Activated CD8-positive, alpha-beta memory T cell treated with anti-CD3 and anti-CD28 coated beads, Interleukin-2, amount 50 U/mL, for 4 hours (primary cell): ENCODE measurements at places on chromosomes 6 and 20.

DNA sequence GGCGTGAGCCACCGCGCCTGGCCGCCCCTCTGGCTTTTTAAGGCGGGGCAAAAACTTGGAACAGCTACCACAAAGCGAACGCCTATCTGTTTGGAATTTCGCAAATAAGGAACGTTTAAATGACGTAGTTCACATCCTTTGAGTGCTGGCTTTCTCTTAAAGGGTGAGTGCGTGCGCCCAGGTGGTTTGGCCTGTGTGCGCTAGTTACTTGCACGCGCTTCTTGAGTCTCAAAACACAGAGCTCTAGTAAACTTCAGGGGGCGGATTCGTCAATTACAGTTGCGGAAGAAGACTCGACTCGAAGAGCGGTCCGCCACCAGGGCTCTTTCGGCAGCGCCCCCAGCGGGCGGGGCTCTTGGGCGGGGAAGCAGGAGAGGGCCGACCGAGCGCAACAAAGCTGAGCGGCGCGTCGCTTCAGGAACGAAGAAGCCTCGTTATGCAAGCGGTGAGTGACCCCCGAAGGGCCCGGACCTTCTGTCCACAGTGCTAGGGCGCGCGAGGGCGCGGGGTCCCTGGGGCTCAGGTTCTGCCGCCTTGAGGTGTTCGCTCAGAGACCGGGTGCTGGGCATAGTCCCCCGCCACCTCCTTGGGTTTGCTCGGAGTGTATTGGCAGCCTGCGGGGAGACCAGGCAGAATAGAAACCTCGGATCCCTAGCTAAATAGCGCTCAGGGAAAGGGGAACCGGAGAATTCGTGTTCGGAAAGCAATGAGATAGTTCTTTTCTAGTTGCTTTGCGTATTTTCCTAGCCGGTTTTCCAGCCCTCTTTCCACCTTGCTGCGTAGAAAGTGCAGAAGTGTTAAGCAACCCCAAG is at the start of gene SYCP2L:
TSS of gene SYCP2L (plus strand) at position 362 of the 812 bp plus-strand sequence. CDS start at position 437, 75 bp downstream.
- no peak for DNase-seq

DNA sequence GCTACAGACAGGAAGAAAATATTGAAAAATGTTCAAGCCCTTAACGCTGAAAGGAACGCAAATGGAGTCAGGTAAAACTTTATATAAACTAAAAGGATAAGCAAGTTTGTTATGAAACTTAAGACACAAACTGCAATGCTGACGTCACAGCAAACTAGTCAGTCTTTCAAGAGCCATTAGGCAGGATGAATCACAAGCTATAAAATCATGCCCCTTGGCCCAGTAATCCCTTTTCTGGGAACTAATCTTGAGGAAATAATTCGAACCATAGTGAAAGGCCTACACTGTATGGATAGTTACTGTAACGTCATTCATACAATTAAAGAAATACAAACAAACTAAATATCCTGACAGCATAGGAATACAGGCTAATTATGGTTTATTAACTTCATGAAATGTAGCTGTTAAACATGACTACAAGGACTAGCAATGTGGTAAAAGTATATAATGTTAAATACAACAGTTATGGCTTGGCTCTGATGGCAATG is 42.7 kb upstream of the HINT3 start:
- DNase-seq, result no peak

GRCh38 chr6:33904050-33904746 is 100.4 kb upstream of the MLN start:
- peak; percentile 62 for DNase-seq

GRCh38 chr20:48821261-48821920 is 6.4 kb downstream of the PREX1 start:
- no peak for DNase-seq

- peak; percentile 45 for DNase-seq
Measured at GRCh38 chr6:14452567-14453527, 335.3 kb downstream of the CD83 start.

GRCh38 chr20:3070725-3071124 is 695 bp upstream of the OXT start:
- DNase-seq, result no peak

DNA sequence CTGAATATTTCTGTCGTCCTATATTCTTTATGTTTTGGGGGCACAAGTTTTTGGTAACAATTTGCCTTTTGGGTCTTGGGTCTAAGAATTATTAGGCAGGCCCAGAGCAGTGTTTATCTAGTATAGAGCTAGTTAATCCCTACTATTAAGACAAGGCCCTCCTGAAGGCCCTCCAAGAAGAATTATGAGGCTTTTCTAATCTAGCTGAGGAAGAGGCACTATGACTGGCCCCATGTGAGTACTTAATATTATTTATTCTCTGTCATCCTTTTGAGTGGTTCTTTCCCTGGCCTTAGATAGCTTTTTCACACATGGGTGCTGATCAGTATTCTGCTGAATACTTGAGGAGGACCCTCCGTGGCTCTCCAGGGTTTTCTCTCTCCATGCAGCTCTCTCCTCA is 25.1 kb downstream of the CHMP4B start:
- no peak for DNase-seq

DNA sequence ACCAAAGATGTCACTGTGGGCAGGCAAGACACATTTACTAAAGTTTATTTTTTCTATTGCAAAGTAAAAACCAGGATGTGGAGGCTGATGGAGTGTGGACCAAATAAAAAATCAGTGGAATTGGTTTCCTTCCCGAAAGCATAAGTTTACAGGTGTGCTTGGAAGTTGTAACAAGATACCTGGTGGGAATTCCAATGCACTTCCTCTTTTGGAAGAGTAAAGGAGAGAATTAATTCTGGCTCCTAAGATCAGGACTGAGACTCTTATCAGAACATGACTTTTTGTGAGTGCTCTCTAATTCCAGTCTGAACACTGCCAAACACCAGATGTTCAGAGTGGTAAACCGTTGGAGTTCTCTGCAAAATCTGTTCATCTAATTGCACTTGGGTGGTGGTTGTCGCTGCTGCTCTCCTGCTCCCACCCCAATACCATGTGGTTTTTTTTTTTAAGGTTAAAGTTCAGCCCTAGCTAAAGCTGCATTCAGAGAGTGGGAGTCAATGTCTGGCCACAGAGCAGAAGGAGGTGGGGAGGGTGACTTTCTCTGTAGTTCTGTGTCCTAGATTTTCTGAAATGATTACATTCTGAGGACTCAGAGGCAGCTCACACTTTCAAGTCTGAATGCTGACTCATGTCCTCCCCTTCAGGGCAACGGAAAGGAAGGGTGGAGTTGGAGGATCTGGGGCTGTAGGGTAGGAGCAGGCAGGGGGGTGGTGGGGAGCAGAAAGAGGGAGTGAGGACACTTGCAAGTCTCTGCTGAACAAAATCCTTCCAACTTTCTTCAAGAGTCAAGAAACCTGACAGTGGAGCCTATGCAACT is 275.8 kb upstream of the PRDM1 start:
- no peak for DNase-seq

DNA sequence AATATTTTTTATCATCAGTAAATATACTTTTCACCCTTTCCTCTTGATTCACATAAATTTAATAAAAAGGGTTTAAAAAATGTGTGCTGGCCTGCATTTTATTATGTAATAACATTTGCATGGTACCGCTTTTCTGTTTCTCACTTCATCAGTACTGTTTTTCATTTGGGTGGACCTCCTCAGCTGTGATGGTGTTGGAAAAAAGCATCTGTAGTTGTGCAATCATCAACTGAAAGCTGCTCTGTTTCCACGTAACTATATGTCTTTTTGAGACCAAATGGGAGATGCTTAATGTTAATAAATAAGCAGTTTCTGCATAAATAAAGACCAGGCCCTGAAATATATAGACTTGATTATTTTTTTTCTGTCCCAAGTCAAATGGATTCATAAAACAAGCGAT is 31.6 kb upstream of the CENPW start:
- no peak for DNase-seq

GRCh38 chr6:162343198-162343935 is 384.2 kb downstream of the PRKN start:
- DNase-seq, result no peak

- no peak for DNase-seq
Measured at GRCh38 chr6:138013959-138014358, 93.3 kb downstream of the PERP start.

DNA sequence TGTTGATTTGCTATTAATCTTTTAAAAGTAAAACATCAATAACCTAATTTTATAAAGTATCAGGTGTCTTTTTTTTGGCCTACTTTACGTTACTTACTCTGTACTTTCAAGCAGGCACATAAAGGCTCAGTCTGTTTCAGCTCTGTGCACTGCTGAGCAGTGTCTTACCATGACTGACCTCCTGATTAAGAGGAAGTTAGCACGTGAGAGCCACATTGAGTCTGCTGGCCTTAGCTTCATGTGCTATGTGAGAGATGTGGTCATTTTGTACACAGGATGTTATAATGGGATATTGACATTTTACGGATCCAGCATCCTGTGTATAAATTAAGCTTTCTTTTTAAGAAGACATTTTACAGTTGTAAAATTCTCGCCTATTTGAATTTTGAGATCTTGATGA is 31.9 kb downstream of the ARID1B start:
- no peak for DNase-seq

GRCh38 chr20:15919118-15919517 is 654.1 kb downstream of the KIF16B start:
- DNase-seq, result no peak

GRCh38 chr20:34581341-34582184 is 23.0 kb downstream of the MAP1LC3A start:
- no peak for DNase-seq

GRCh38 chr6:154733183-154733625 is at the start of gene SCAF8:
SCAF8 (plus strand) TSS chr6:154733416; CDS start chr6:154733901, 485 bp downstream.
- DNase-seq, result peak; percentile 85

DNA sequence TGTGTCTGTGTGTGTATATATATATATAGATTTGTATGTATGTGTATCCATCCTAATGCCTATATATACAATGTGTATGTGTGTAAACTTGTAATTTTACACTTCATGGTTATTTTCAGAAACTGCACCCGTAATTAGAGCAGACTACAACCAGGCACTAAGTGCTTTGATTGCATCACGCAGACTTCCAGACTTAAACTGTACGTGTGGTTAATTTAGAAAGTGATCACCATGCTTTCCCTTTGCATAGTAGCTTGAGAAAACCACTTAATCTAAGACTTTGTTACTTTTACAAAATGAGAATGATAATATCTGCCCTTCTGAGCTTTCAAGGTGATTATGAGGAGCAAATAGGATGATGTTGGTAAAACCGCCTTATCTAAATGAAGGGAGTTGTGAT is 50.1 kb upstream of the E2F3 start:
- DNase-seq, result no peak

- no peak for DNase-seq
Measured at GRCh38 chr6:105432797-105433196, 29.9 kb upstream of the PREP start.

- DNase-seq, result no peak
Measured at GRCh38 chr20:55538261-55538908, 466.9 kb downstream of the CBLN4 start.

DNA sequence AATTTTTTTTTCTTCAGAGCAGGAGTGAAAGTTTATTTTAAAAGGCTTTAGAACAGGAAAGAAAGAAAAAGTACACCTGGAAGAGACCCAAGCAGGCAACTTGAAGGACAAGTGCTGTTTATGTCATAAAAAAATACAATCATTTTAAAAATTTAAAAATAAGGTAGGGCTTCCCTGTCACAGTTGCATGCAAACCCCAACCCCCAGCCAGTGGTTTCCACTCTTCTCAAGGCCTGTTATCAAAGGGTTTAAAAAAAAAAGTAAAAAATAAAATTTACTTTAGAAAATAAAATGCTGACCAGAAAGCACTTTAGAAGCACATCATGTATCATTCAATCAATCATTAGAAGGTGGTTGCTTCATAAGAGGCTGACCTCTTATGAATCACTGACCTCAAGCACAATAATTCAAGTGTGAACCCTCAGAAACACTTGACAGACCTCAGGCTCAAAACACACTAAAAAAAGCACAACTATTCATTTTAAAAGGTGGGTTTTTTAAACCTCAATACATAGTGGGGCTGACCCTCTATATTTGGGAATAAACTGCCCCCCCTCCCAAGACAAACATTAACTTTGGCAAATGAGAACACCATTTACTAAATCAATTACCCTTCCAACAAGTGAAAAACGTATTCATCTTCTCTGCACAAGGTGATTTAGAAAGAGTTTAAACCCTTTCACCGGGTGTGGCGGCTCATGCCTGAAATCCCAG is 15.6 kb downstream of the ILRUN start:
- no peak for DNase-seq

DNA sequence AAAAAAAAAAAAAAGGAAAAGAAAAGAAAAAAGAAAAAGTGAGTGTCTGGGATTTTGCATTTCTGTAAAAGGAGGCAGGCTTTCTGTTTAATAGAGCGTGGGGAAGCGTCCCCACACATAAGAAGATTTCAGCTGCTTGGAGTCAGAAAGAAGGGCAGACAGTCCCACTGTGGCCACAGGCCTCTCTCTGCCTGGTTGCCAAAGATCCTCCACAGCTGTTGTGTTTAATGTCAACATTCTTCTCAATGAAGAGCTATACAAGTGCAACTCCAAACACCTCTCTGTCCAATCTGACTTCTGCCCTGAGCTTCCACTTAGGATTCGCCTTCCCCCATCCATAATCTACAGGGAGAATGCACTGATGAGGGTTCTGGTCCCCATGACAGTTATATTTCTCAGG is 64.3 kb upstream of the MLN start:
- DNase-seq, result no peak

GRCh38 chr6:27250277-27251111 is 3.0 kb downstream of the PRSS16 start:
- DNase-seq, result no peak

- DNase-seq, result no peak
Measured at GRCh38 chr6:74646461-74646860, 559.4 kb downstream of the COL12A1 start.

DNA sequence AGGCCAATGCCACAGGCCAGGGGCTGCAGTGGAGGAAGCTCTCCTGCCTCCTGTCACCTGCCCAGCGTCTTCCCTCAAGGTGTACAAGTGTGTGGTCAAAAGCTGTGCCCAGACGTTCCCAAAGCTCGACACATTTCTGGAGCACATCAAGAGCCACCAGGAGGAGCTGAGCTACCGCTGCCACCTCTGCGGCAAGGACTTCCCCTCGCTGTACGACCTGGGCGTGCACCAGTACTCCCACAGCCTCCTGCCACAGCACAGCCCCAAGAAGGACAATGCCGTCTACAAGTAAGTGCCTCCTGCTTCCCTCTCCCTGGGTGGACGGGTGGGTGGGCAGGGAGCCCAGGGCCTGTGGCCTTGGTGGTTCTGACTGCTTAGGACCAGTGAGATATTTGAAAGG is 38.2 kb downstream of the ZNF341 start:
- DNase-seq, result no peak

GRCh38 chr20:63620991-63621390 is 5.9 kb downstream of the GMEB2 start:
- DNase-seq, result no peak

- no peak for DNase-seq
Measured at GRCh38 chr6:92271091-92271490, 1148.3 kb downstream of the EPHA7 start.

- DNase-seq, result peak; percentile 70
Measured at GRCh38 chr6:137707590-137708360, 159.3 kb upstream of the TNFAIP3 start.

- DNase-seq, result no peak
Measured at GRCh38 chr6:43753570-43754183, 16.3 kb upstream of the VEGFA start.

GRCh38 chr20:61052195-61052750 is 199.8 kb upstream of the CDH4 start:
- DNase-seq, result no peak

GRCh38 chr20:34062570-34063482 is 49.2 kb downstream of the EIF2S2 start:
- no peak for DNase-seq
